ENCODE measurements at places on chromosomes 3 and 15. TPM values are rescaled to one million over a fixed set of nuclear protein-coding genes. Genes with fewer than 3 reads are reported as not detected.

Gene LINGO1
- total RNA-seq = 4.6 TPM

Gene PRKAR2A
- total RNA-seq = 18.2 TPM

Gene C3orf22
- total RNA-seq = not detected

Gene NDN
- total RNA-seq = 61.5 TPM

Gene PPARG
- 72.8 TPM for total RNA-seq

Gene VEPH1
- 6.4 TPM for total RNA-seq

Gene EFCAB12
- total RNA-seq = 0.10 TPM

DNA sequence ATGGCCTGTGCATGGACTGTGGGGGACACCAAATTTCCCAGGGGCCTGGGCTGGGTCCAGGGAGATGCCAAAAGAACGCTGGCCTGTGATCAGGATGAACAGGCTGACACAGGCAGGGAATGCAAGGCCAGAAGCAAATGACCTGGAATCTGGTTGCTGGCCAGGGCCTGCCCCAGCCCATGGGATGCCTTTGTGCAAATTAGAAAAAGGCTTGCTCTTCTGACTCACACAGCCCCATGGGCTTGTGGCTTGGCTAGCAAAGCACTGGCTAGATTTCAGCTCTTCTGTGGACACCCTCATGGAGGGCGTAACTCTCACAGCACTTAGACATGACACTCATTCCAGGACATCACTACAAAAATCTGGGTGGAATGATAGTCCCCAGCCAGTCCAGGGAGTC lies 356.0 kb downstream of the SHQ1 start:
- DNase-seq = no peak

DNA sequence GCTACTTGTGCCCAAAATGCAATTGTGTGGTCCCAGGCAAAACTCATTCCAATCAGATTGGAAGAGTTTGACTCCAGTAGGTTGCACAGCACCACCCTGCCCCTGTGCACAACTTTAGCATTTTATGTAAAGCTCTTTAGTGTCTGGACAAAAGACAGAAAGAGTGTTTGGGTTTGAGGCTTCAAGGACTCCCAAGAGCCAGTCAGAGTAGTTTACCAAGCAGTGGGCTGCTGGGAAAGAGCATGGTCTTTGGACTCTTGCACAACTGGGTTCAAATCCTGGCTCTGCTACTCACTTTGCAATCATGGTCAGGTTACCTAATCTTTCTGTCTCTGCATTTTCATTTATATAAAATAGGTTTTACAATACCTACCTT lies 75.8 kb upstream of the UMPS start:
- DNase-seq = no peak

DNA sequence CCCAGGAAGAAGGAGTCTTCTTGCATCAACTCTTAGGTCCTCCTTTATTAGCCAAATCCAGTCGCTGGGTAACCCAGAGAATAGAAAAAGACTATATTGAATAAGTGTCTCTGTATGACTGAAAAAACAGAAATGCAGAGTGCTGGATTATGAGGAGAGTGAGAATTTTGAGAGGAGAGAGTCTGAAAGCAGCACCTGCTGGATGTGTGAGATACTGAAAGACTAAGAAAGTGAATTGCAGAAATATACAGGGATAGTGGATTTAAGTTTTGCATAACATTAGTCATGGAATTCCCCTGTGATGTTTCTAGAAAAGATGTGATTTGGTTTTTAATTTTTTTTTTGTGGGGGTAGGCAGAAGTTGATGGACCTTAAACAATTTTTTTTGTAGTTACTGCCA lies 296.5 kb downstream of the MECOM start:
- no peak for DNase-seq

- DNase-seq = no peak
Measured at GRCh38 chr15:99053380-99054024, 45.9 kb upstream of the PGPEP1L start.

DNA sequence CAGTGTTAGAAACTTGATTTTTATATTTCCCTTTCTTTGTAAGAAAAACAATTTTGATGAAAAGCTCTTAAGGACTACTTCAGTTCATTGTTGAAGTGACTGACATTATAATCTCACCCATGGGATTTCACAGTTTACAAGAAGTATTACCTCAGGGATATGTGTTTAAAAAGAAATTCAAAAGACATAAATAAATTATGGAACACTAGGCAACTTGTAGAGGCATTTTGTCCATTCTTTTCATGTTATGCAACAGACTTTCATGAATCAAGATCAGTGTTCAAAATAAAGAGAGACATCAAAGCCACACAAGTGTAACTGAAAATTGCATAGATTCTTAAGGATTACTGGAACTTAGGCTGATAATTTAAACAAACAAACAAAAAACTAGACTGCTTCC lies 196.8 kb upstream of the AGTR1 start:
- no peak for DNase-seq

DNA sequence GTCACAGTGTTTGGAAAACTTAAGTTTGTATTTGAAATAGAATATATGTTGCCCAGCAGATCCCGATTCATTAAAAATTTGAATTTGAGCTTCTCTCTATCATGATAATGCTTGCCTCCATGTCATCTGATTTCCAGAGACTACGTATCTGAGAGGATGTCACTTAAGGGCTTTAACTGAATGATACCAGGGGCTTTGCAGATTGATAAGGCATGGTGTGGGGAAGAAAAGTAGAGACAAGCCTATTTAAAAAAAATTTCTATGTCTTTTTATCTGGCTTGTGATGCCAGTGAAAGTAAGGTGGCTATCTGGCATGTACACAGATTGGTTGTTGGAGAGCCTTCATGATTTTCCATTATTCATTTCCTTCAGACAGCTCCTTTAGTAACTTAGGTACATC lies 72.7 kb downstream of the UBE2E2 start:
- DNase-seq = no peak

- DNase-seq = no peak
Measured at GRCh38 chr3:27800261-27800660, 78.1 kb upstream of the EOMES start.

- no peak for DNase-seq
Measured at GRCh38 chr3:14425581-14426304, 23.3 kb downstream of the SLC6A6 start.

DNA sequence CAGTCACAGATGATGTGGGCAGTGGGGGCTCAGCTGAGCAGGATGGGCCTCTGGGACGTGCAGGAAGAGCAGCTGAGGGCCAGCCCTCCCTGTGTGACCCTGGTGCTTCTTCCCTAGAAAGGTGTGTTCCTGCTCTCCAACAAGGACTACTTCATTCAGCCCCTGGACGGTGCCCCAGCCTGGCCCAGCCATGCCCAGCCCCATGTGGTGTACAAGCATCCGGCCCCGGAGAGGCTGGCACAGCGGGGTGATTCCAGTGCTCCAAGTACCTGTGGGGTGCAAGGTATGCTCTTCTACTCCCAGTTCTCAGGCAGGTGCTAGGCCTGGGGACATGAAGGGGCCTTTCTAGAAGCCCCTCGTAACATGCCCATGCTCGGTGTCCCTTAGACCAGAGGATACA lies 38.3 kb downstream of the SAXO2 start:
- no peak for DNase-seq

- DNase-seq = no peak
Measured at GRCh38 chr15:43330780-43331087, 361 bp upstream of the LCMT2 start.

GRCh38 chr15:26475554-26475953 lies 297.3 kb downstream of the GABRB3 start:
- DNase-seq = no peak

DNA sequence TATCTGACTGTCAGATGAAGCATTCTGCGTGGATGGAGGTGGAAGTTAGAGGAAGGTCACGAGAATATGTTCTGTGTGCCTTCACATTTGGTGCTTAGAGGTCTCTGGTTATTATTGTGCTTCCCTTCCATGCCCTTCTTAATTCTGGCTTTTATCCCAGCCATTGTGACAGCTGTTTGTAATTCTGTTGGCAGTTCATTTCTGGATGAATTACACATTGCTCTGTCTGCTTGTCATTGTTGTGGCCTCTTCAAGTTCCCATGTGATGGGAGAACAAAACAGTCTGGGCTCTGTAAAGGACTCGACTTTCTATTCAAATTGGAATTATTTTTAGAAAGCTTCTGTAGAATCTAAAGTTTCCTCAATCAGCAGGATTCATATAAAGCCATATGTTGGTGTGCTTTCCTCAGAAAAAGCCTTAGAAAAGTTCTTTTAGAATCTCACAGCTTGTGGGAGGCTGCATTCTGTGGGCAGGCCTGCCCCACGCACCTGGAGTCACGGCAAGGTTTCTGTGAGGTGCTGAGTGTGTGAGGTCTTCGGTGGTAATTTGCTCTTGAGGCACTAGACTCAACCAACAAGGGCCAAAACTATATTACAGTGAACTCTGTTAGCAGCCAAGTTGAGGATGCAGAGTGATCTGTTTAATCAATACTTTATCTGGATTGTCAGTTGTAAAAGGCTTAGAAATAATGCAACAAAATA lies 397.4 kb upstream of the AZI2 start:
- peak; percentile 86 for DNase-seq

- peak; percentile 65 for DNase-seq
Measured at GRCh38 chr3:101803173-101803782, 24.3 kb downstream of the NXPE3 start.

DNA sequence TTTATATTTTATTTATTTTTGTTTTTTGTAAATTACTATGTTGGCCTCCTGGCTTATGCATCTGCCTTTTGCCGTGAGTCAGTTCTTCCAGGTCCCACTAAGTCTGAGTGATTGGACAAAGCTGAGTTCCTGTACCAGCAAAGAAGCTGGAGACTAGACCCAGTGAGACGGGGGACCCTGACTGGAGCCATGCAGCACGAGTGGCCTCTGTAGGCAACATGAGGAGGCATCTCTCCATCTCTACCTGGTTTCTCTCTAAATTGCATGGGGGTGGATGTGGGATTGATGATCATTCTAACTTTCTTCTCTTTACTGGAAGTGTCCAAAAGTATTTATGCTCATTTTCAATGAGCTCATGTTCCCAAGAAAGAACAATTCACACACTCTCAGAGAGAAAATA lies 155.3 kb upstream of the MRPL3 start:
- DNase-seq = no peak

GRCh38 chr3:56491566-56491965 lies 23.3 kb upstream of the ERC2 start:
- DNase-seq = no peak

GRCh38 chr3:157405457-157405856 lies 31.2 kb upstream of the PTX3 start:
- DNase-seq = no peak

- no peak for DNase-seq
Measured at GRCh38 chr3:15510493-15510892, 11.0 kb downstream of the COLQ start.

- DNase-seq = no peak
Measured at GRCh38 chr3:14505803-14506500, 34.2 kb downstream of the GRIP2 start.

DNA sequence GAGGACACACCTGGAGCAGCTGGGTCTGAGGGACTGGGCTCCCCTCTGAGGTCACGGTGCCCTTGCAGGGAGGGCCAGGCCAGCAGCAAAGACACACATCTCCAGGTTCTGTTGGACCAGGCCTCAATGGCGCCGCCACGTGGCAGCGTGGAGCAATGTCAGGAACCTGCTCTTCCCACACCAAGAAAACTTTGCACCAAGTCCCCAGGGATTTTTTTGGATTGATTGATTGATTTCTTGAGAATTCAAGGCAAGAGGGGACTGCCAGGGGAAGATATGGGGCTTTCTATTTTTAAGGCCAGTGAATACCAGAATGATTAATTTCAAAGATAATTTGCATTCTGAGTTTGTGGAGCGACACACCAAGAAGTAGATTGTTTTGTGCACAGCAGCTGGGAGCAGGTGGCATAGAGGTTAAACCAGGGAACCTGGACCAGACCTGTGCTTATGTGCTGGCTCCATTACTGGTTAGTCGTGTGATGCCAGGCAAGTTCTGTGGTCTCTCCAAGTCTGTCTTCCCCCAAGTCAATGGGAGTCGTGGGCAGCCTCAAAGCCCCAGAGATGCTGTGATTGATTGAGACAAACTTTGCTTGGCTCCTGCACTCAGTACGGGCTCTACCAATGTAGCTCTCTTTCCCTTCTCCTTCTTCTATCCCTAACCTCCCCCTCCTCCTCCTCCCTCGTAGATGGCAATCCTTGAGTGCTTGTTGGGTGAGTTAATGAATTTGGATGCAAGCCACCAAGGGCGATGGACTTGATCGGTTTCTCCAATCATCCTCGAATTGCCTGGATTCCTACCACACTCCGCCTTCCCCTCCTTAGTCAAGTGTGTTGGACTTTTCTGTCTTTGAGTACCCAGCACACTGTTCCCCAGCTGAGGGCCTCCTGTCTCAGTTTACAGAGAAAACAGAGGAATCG lies 96.2 kb upstream of the TRPM1 start:
- DNase-seq = no peak

- DNase-seq = no peak
Measured at GRCh38 chr3:124107104-124107890, 115.4 kb upstream of the ROPN1 start.

DNA sequence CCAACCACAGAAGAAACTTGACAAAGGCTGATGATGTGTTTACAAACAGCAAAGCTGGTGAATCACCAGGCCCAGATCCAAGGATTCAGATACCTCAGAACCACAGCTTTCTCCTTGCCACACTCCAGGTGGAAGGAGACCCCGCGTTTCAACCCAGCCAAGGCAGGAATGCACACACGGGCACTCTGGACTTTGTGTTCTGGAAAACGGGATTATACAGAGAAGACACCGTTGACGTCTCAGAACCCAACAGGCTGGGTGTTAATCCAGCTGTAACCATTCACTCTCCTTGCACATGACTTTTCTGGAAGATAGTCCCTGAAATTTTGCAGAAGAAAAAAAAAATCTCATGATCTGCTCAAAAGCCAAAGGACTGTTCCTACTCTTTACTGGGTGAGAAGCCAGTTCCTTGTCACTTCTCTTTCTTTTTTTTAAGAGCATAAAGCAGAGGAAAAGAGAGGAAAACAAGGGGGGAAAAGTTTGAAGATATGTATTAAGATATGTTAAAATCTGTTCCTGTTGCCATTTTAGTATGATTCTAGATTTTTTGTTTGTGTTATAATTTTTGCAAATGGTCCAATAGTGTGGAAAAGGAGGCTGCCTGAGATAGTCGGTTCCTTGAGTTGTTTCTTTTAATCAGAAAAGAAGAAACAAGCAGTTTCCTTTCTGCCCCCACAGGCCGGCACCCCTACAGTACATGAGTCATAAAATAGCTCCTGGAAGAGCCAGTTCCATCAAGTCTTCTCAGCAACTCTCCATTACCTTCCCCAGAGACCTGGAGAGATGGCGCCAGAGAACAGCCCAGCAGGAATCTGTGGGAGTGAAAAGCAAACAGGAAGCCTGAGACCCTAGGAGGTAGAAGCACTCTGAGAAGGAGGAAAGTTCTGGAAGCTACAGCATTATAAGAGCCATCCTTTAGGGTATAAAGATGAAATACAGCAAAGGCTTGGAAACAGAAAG lies 73.1 kb downstream of the RORA start:
- DNase-seq = no peak

GRCh38 chr15:34726406-34727100 lies 28.2 kb downstream of the GJD2 start:
- DNase-seq = no peak

- no peak for DNase-seq
Measured at GRCh38 chr3:178367817-178368617, 168.2 kb upstream of the KCNMB2 start.

- DNase-seq = no peak
Measured at GRCh38 chr15:73799466-73799865, 46.3 kb upstream of the INSYN1 start.

- no peak for DNase-seq
Measured at GRCh38 chr15:59280855-59281254, 74.2 kb downstream of the LDHAL6B start.

Measured in skin of body (tissue), 3 donors.